ENCODE measurements at places on chromosomes 5 and 9. TPM values are rescaled to one million over a fixed set of nuclear protein-coding genes. Genes with fewer than 3 reads are reported as not detected.

The FAM153A gene
- 14.0 TPM for total RNA-seq

The MYMK gene
- not detected for total RNA-seq

The RANBP3L gene
- total RNA-seq = 7.7 TPM

The EFNA5 gene
- total RNA-seq = 2.4 TPM

The TRIM7 gene
- 3.0 TPM for total RNA-seq

The SLCO4C1 gene
- total RNA-seq = not detected

The SEMA5A gene
- total RNA-seq = 3.9 TPM

The FAM151B gene
- 3.6 TPM for total RNA-seq

The CDKN2B-AS1 gene
- total RNA-seq = 0.69 TPM

DNA sequence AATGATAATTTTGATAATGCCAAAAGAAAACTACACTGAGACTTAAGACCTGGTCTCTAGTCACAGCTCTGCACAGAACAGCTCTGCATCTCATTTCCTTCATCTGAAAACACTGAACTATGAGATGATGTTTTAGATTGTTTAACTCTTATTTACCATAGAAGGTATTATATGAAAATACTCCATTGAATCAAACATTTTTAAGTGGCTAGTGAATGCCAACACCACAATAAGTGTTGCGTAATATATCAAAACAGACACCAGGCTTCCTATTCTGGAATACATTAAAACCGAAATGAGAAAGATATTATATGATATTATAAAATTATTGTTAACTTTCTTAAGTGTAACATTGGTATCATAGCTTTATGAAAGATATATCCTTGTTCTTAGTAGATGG is 14.6 kb downstream of the CETN3 start:
- ATAC-seq = no peak

DNA sequence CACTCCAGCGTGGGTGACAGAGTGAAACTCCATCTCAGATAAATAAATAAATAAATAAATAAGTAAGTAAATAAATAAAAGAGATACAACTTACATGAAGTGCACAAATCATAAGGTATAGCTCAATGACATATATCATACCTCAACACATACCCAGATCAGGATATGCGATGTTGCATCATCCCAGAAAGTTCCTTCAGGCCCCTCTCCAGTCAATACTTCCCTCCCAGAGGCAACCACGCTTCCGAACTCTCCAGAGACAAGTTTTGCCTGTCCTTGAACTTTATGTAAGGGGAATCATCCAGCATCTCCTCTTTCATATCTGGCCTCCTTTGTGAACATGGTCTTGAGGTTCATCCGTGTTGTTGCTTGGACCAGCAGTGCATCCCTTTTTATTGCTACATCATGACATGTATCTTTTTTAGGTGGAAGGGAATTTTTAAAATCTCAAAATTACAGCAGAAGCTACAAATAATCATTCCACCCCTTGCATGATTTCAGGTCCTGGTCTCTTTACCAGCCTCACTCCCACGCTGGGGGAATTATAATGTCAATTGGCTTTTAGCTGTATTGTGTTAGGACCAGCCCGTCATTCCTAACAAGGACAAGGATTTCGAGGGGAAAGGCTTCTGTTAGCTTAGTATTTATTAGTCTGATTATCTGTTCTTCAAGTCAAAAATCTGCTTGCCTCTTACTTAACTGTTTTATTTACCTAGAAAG is 32.9 kb upstream of the AOPEP start:
- no peak for ATAC-seq

- ATAC-seq = no peak
Measured at GRCh38 chr9:96004379-96004778, 128.9 kb downstream of the ERCC6L2 start.

- ATAC-seq = no peak
Measured at GRCh38 chr5:175654339-175654738, 3.5 kb upstream of the HRH2 start.

- no peak for ATAC-seq
Measured at GRCh38 chr5:16877267-16877935, 58.7 kb downstream of the MYO10 start.

DNA sequence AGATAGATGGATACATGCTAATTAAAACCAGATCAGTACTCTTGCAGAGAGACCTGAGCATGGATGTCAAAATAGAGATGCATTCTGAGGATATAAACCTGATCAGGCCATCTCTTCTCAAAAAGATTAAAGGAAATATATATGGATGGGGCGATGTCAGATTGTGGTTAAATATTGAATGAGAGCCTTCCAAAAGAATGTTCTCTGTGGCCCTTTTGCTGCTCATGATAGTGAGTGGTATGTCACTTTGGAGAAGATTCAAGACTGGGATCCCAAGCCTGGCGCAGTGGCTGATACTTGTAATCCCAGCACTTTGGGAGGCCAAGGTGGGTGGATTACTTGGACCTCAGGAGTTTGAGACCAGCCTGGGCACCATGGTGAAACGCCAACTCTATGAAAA is 20.5 kb downstream of the ZNF131 start:
- ATAC-seq = no peak

- ATAC-seq = no peak
Measured at GRCh38 chr5:181186986-181187499, 18.0 kb downstream of the TRIM7 start.

DNA sequence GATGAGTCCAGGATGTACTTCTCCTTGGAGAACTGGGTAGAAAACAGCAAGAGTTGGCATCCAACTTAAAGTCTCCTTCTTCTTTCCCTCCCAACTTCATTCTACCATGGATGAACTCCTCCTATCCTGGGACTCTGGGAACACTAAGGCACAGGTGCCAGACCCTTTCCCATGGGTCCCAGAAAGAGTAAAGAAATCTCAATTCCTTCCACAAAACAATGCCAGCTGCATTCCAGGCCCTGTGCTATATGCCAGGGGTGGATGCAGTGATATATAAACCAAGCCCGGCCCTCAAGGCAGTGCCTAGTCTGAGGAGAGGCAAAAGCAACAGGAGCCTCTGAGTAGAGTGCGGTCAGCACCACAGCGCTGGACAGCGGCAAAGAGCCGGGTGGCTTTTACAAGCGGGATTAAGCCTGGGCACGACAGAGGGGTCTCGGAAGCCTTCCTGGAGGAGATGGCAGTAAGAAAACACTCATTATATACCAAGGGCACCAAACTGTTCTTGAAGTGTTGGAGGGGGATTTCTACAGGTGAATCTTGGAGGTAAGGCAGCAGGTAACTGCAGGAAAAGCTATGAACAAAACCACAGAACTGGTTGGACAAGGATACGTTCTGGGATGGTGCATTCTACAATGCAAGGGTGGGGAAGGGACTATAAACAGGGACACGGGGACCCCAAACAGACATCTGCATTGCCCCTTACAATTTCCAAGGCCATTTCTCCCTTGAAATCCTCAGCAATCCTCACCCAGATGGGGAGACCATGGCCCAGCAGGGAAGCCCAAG is 16.4 kb upstream of the TOR2A start:
- no peak for ATAC-seq

DNA sequence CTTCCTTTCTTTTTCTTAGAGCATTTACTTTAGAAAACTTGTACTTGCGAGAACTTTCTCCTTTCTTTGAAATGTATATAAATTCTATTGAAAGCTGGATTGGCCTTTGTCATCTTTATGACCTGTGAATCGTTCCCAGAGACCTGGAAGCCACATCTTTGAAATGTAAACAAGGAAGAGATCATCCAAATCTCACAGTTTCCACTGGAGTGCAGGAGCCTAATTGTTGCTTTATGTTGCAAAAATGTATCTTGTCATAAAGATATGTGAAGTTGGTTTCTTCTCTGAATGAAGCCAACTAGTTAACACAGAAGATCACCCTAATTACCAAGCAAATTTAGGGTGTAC is 1101.8 kb downstream of the TAF11L14 start:
- no peak for ATAC-seq

DNA sequence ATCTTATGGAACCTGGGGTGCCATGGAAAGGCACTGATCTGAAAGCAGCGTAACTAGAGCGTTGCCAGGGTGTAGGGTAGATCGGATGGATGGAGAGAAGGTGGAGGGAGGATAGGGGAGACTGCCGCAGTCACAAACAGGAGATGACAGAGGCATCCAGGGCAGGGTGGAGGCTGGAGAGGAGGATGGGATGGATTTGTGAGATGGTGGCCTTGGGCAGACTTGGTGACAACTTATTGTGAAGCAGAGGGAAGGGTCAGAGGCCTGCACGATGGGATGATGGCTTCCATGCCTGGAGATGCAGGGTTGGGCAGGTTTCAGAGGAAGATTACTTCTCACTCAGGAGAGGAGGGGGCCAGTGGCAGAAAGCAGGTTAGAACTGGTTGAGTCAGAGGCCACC is 2.4 kb downstream of the GLIPR2 start:
- no peak for ATAC-seq

DNA sequence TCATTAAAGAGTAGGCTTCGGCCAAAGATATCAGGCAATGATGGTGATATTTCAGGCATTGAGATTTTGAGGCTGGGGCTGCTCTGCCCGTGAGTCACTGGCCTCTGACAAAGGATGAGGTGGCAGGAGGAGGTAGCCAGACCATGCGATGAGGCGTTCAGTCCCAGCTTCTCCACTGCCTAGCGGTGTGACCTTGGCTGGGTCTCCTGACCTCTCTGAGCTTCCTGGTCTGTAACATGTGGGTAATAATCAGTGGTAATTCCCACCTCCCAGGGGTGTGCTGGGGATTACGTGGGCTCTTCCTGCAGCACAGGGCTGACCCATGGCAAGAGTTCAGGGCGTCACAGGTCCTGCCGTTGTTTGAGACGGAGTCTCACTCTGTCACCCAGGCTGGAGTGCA is 73.2 kb upstream of the RAPGEF1 start:
- no peak for ATAC-seq

GRCh38 chr5:36874465-36874864 is 2.1 kb upstream of the NIPBL start:
- no peak for ATAC-seq

DNA sequence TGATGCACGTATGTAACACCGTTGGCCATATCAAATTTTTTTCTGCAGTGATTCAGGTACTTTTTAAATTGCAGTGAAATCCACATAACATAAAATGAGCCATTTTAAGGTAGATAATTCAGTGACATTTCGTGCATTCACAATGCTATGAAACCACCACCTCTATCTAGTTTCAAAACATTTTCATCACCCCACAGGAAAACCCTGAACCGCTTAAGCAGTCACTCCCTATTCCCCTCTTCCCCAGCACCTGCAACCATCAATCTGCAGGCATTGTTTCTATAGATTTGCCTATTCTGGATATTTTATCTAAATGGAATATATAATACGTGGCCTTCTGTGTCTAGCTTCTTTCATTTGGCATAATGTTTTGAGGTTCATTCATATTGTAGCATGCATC is 79.2 kb downstream of the BOD1 start:
- no peak for ATAC-seq

DNA sequence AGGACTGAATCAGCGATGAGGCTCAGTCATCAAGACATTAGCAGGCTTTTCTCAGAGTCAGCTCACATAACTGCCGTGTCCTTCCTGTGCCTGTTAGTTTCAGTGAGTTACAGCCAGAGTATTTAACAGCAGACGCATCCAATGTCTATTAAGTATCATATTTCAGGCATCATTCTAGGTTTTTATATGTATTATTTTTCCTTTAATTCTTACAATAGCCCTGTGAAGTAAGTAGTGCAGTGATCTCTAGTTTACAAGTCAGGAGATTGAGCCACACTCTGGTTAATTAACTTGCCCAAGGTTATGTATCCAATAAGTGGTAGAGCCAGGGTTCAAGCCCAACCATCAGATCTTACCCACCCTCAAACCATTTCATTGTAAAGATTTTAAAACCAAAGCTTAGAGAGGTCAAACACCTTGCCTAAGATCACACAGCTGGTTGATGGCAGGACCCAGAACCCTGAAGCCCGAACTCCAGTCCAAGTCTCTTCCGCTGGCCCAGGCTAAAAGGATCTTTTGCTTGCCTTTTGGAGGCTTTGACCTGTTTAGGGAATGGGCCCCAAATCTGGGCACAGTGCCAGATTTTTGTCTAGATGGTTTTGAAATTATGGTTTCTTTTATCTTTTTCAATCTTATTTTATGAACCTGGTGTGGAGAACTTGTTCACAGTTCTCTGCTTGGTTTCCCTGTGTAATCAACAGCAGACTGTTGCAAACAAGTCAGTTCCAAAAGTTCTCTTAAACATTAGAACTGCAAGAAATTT is 261.2 kb upstream of the CLINT1 start:
- no peak for ATAC-seq

GRCh38 chr5:39750661-39751060 is 325.9 kb upstream of the DAB2 start:
- ATAC-seq = no peak

GRCh38 chr9:112554516-112554915 is 67.9 kb downstream of the KIAA1958 start:
- ATAC-seq = no peak

DNA sequence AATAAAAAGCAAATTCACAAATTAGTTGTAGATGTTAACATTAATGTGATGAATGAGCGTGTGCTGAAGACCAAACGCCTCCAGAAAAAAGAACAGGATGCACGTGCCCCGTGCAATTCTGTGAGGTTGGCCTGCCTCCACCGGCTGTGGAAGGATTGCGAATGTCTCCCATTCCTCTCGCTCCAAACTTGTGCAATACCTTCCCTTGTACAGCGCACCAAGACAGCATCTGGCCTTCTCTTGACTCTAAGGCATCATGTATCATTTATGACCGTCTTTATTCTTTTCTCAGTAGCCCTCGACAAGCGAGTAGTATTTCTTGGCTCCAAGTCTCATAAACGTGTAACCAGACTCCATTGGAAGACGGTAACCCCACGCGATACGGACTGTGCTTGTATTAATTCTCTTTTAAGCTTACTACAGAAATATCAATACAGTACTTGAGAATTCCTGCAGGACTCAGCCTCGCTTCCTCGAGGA is 1.5 kb upstream of the TESK1 start:
- peak; percentile 71 for ATAC-seq

GRCh38 chr5:6830643-6831239 is 117.5 kb downstream of the TENT4A start:
- ATAC-seq = no peak

DNA sequence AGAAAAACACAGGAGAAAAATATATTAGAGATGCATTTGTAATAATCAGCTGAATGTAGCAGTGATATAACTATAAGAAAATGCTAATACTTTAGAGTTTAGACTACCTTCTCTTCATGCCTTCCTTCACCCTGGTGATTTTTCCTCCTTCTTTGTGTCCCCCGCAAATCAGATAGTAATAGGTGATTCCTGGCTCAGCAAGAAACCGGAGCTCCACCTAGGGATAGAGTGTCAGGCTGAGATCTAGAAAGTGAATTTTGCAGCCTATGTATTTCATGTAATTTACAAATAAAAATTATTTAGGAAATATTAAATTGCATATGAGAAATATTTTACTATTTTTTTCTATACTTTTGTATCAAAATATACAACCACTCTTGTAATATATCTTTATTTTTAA is 109.8 kb upstream of the ST8SIA4 start:
- ATAC-seq = no peak

- no peak for ATAC-seq
Measured at GRCh38 chr5:96641368-96642280, 20.6 kb upstream of the CAST start.

- no peak for ATAC-seq
Measured at GRCh38 chr5:33509036-33509435, 68.3 kb downstream of the TARS1 start.
